ENCODE measurements at places on chromosomes 5 and 9.

- no peak for DNase-seq
Observed at GRCh38 chr9:83423815-83424707, 114.1 kb downstream of the FRMD3 start.

- DNase-seq = no peak
Observed at GRCh38 chr5:113864437-113864836, 350.9 kb downstream of the YTHDC2 start.

GRCh38 chr5:73355108-73355507 lies 93.5 kb downstream of the FOXD1 start:
- DNase-seq = no peak

DNA sequence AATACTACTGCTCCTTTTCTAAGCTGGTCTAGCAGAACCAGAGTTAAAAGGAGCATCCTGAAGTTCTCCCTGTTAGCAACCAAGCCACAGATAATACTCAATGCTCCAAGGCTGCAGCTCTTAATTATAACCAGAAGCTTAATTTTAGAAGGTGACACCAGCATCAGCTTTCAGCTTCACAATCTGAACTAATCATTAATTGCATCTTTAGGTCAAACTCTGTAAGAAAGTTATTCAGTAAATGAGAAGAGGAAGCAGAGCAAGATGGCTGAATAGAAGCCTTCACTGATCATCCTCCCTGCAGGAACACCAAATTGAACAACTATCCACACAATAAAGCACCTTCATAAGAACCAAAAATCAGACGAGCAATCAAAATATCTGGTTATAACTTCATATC lies 38.5 kb downstream of the APBA1 start:
- no peak for DNase-seq

GRCh38 chr5:142507531-142508372 lies 178.1 kb downstream of the FGF1 start:
- DNase-seq = no peak

DNA sequence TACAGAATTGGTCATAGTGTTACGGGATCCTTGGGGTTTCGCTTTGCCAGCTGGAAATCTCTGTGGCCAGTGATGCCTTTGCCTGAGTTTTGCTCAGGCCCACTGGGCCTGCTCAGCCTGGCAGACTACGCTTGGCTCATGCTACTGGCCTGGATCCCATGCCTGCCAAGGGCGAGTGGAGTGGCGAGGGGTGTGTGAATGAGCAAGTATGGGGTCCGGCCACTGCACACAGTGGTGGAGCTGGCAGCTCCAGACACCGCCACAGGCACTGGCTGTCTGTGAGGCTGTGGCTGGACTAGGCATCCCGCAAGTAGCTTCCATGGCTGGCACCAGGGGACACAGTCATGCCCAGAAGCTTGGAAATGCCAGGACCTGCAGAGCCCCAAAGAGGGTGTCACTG lies 240.3 kb downstream of the ARRDC3 start:
- no peak for DNase-seq

DNA sequence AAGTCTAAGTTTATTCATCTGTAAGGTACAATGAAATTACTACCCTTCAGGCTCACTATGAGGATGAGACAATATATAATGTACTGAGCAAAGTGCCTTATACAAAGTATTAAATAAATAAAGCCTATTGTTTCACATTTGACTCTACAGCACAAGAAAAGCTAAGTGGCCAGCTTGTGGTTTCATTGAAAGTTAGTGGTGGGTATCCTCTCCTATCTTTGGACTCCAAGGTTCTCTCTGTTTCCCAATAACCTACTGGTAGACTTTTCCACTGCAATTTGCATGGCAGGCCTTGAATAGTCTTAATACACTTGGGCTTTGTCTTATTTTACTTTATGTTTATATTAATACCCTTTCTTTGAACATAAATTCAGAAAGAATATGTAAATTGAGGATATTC lies 262.7 kb downstream of the DEPDC1B start:
- no peak for DNase-seq

GRCh38 chr9:137276473-137277328 lies 825 bp upstream of the TOR4A start:
- no peak for DNase-seq

DNA sequence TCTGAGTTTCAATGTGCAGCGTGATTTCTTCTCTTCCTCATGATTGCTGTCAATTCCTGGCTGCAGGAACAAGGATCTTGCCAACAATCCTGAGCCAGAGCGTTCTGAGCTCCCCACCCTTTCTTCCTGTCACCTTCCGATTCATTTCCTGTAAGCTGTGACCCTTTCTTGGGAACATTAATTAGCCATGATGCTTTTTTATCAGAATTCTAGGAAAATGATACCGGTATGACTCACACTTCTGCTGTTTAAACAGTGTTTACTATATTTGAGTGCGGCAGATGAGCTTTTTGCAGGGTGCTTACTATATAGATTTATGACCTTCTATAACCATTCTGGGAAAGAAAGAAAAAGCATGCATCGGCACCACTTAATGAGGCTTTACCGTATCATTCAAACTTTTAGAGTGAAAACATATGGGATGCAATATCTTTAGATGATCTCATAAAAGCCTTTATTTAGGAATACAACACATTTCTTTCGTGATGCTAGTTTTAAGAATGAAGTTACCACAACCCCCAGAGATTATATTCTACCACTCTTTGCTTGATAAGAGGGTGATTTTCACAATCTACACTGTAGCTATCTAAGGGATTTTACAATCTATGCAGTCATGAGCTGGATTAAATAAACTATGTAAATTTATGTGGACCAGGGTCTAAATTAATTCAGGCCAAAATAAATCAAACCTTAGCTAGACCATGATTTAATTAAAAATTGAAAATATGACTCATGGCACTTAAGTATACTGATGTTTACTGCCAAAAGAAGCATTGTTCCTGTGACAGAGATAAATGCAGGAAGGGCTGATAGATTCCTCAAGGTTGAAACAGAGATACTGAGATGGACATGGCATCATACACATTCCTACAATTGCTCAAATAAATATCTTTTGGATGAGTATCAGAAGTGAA lies 38.0 kb upstream of the OSMR start:
- DNase-seq = no peak

- DNase-seq = no peak
Observed at GRCh38 chr5:157682257-157682656, 10.9 kb downstream of the C5orf52 start.

DNA sequence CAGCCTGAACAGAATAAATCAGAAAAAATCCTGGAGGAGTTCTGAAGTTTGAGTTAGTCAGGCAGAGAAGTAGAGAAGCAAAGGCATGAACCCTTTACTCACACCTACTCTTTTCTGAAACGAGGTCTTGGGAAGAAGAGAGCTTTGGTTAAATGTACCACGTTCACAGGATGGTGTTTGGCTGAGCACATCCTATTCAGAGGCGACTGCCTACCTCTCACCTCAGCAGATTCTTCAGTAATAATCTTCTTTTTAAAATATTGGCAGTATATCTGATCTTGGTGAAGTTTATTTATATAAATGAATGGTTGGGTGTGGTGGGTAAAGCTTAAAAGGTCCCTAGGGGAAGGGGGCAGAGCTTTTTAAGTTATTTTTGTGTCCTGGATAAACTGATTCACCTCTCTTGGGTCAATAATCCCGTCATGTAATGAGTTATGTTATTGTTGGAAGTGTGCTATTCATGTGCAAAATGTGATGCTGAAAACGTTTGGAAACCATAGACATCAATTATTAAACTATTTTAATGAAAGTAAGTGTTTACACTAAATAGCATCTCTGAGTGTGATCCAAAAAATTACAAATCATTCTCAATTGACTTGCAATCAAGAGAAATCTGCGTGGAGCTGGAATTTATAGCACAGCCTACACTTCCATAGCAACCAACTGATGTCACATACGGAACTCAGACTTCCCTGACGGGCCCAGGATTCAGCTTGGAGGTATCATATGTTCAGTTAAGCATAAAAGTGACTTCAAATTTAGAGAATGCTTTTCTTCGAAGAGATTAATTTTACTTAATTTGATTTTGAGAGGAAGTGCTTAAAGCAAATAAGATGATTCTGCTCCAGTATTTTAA lies 94.3 kb upstream of the EQTN start:
- DNase-seq = no peak

DNA sequence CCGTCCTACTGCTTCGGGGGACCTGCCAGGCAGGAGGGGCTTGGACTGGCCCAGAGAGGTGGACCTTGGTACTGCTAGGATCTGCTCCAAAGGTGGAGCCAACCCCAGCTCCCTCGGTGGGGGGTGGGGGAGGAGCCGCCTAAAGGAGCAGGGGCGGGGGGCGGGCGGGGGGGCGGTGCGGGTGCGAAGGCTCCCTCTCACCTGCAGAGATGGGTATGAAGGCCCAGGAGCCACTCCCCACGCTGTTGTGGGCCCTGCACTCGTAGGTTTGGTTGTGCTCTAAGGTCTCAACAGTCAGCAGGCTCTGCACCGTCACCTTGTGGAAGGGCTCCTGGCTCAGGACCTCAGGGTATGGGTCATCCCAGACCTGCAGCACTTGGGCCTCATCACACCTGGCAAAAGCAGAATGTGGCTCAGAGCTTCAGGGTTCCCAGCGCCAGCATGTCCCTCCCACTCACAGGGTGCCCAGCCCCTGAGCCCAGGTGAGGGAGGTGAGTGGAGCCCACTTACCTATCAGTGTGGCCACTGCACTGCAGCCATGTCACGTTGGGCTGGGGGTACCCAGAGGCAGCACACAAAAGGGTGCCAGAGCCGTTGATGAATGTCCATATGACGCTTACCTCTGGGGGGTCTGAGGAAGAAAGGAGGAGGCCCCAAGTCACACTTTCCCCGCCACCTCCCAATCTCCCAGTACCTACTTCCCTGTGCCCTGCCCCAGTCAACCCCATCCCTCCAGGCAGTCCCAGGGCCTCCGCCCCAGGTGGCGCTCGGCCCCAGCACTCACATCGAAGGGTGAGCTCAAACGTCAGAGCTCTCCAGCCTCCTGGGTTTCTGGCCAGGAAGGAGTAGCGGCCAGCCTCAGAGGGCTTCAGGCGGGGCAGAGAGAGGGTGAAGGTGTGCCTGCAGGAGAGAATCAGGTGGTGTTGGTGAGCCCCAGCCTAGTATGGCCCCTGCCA lies 16.4 kb downstream of the CSF1R start:
- no peak for DNase-seq

DNA sequence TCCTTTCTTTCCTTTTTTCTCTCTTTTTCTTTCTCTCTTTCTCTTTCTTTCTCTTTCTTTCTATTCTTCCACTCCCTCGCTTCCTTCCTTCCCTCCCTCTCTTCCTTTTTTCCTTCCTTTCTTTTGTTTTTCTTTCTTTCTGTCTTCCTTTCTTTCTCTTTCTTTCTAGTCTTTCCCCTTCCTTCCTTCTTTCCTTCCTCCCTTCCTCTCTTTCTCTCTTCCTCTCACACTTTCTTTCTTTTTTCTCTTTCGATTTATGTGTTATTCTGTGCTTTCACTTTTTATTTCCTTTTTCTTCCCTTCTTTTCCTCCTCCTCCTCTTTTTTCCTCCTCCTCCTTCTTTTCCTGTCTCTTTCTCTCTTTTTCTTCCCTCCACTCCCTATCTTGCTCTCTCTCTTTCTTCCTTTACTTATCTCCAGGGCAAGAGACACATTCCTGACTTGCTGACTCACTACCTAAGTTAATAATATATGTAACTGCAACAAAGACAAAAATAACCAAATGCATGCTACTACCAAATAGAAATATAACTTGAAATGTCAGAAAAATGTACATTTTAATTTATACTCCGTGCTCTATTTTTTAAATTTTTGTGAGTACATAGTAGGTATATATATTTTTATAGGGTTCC lies 445.5 kb downstream of the GABRG2 start:
- DNase-seq = no peak

DNA sequence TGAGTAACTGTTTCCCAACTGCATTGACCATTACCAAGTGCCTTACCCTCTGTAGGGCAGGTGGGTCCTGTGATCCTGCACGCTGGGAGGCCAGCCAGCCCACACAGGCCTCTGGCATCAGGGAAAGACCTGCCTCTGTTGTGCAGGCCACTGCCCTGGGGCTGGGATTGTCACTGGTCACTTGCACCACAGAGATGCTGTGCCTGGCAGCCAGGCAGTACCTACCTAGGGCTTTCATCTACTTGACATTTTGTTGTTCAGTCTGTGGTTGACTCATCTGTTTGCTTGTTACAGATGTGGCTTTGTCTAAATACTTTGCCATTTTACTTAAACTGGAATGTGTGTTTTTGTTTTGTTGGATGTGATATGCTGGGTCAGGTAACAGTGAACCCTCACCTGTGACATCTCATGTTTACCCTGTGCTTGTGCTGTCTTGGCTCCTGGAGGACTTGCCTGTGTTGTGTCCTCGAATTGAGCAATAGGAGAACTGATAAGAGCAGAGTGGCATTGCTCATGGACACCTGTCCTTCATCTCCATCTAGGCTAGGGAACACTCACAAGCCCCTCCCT lies 32.8 kb downstream of the SECISBP2 start:
- DNase-seq = no peak

DNA sequence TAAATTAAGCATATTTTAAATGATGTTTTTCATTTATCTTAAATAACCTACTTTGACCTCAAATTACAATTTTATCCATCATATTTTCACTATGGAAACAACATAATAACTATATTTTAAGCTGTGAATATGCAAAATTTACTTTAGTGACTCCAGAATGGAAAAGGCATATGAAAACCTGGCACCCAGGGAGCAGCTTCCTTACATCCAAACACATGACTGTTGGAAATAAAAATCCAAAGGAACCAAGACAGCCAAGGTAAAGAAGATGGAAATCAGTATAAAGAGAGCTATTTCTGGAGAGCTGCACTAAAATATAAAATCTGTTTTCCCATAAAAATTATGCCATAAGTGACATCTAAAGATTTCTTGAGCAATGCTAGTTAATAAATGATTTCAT lies 140.3 kb upstream of the FTMT start:
- DNase-seq = no peak

DNA sequence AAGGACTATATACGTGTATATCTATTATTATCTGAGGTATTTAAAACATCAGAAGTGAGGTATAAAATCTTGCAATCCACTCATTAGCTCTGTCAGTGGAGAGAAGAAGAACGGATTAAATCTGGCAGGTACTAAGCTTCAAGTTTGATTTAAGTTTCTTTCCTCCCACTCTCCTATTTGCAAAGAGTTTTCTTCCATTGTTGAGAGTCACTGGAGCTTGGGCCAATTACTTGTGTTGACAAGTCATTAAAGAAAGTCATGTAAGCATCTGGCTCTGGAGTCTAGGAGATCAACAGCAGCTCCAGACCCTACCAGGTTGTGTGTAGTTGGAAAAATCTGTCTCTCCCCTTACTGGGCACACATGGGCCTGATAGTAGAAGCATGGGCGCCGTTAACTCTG lies 476.8 kb upstream of the SMARCA2 start:
- DNase-seq = no peak

Data from stimulated activated CD8-positive, alpha-beta memory T cell treated with anti-CD3 and anti-CD28 coated beads, Interleukin-4, amount 100 ng/mL, for 1 hour (primary cell).